ENCODE measurements at places on chromosomes 4 and X. TPM values are rescaled to one million over a fixed set of nuclear protein-coding genes. Genes with fewer than 3 reads are reported as not detected.

The NKX6-1 gene
- total RNA-seq: not detected

DNA sequence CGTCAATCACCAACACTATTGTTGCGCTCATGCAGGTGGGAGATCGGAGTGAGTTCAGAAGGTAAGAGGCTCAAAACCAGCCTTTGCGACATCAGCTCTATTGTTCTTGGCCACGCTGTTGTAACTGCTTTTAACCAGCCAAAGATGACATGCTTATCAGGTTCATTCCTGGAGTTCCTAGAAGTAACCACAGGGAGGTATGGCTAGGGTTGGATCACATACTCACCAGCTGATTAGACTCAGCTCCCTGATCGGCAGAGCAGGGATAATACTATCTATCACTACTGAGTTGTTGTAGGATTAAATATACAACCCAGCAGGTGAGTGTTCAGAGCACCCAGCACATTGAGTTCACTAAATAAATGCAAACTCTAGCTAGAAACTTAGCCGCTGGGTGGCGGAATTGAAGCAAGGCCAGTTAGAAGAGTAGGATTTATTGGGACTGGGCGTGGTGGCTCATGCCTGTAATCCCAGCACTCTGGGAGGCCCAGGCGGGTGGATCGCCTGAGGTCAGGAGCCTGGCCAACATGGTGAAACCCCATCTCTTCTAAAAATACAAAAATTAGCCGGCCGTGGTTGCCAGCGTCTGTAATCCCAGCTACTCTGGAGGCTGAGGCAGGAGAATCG is 12.4 kb downstream of the SLC34A2 start:
- DNase-seq: no peak

- no peak for DNase-seq
These were observed 696 bp downstream of the SCRG1 start for GRCh38 chr4:173398220-173398619.

DNA sequence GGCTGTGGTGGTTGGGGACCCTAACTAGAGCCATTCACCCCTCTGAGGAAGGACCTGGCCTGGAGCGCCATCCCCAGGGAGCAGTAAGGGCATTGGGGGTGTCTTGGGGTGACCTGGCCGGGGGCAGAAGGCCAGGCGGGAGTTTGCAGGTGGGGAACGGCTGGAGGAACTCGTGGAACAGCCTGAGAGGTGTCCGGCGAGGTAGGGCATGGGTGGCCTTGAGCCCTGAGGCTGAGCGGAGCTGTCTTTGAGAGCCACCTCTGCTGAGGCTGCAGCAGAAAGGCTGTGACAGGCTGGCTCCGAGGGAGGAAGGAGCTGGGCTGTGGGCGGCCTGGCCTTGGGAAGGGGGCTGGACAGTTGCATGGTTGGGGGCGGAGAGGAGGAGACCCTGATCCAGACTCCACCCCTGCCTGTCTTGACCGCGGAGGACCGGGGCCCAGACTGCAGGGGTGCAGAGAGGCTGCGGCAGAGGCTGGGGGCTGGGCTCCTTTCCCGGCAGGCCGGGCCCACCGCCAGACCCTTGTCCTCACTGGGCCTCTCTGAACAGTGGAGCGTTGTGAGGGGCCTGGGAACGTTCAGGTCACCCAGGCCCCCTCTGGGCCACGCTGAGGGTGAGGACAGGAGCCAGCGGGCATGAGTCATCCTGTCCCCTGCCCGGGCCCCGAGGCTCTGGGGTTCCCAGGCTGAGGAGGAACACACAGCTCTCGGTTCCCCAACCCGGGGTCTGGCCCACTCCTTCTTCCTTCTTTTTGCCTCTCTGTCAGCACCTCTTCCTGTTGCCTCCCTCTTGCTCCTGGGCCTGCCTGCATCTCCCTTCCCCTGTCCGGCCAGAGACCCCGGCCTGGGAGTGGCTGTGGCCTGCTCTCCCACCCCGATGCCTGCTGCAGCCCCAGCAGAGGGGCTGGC is 8.1 kb downstream of the SH3BP2 start:
- DNase-seq: peak; percentile 41

Measured in GM12878 (cell line).